ENCODE measurements at places on chromosomes 6 and 20. TPM values are rescaled to one million over a fixed set of nuclear protein-coding genes. Genes with fewer than 3 reads are reported as not detected.

Gene ZBTB12
- total RNA-seq: 3.3 TPM

Gene DDO
- total RNA-seq: not detected

Gene CEP57L1
- 25.5 TPM for total RNA-seq

Gene STMND1
- total RNA-seq: not detected

Gene UBR2
- 32.3 TPM for total RNA-seq

- no peak for DNase-seq
These were observed 21.3 kb downstream of the PLCB1 start for GRCh38 chr20:8153281-8153908.

DNA sequence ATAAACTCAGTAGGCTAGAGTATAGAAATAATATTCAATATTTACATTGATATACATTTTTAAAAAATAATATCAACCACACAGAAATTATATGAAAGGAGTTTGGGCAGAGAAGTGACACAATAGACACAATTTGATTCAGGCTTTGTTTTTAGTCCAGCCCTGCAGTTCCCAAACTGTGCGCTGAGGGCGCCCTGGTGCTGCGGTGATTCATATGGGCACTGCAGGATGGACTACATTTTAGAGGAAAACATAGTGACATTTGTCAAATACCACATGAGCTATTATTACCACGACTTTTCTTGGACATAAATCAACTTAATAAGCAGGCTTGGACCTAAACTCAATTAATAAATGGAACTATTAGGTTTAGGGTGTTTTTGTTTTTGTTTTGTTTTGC, 364.3 kb upstream of the ID4 start:
- DNase-seq: no peak

DNA sequence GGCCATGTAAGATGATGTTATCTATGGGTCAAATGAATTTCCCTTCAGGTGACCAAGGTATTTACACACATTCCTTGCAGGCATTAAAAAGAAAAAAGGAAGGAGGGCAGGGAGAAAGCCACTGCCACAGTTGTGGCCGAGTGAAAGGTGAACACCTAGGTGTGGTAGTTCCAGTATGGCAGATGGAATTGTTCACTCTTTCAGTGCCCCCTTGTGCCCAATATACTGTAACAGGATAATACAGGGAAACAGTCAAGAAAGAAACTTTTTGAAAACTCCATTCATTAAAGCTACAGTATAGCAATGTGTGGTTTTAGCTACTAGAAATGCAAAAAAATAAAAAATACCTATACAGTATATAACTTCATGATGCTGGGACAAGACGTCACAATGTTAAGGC, 52.1 kb downstream of the BMP2 start:
- no peak for DNase-seq

Data from activated CD8-positive, alpha-beta memory T cell treated with anti-CD3 and anti-CD28 coated beads, Interleukin-2, amount 10 ng/mL, durations not matched to agents 7 days and 5 days (primary cell).